ENCODE measurements at places on chromosomes 2 and 18.

GRCh38 chr2:74843899-74844298 lies 10.0 kb downstream of the HK2 start:
- DNase-seq = no peak

GRCh38 chr2:197124639-197125390 lies 185.8 kb downstream of the ANKRD44 start:
- no peak for DNase-seq

DNA sequence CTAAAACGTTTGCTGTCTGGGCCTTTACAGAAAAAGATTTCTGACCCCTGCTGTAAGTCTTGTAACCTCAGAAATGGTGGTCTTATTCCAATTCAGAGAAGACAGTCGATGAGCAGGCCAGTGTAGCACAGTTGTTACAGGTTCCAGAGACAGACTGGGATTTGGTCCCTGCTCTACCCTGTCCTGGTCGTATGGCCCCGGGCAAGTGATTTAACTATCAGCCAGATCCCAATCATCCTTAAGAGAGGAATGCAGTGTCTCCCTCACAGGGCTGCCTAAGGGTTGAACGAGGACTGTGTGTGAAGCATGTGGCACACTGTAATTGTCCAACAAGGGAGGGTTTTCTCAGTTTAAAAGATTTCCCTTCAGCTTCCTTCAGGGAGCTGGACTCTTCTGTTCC lies 47.2 kb downstream of the HK2 start:
- no peak for DNase-seq

GRCh38 chr2:160227293-160227915 lies 27.3 kb upstream of the ITGB6 start:
- no peak for DNase-seq

GRCh38 chr2:134195341-134195740 lies 58.5 kb upstream of the MGAT5 start:
- DNase-seq = no peak

DNA sequence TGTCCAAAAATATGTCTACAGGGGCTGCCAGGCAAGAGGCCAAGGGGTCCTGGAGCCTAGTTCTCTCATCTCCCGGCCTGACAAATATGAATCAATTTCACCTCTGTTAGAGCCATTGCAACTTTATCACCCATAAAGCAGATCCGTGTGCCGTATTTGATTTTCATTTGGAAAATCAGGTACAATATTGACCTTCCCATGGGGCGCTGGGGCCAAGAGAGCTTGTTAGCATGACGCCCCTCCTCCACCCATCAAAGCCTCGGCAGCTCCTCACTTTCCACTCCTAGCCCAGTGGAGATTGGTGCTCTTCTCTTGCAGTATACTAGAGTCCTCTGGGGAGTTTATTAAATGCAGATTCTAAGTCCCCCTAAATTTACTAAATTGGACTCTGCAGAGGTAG lies 96.8 kb downstream of the CAPN13 start:
- no peak for DNase-seq

- no peak for DNase-seq
Measured at GRCh38 chr18:56481751-56482150, 156.6 kb downstream of the TXNL1 start.

DNA sequence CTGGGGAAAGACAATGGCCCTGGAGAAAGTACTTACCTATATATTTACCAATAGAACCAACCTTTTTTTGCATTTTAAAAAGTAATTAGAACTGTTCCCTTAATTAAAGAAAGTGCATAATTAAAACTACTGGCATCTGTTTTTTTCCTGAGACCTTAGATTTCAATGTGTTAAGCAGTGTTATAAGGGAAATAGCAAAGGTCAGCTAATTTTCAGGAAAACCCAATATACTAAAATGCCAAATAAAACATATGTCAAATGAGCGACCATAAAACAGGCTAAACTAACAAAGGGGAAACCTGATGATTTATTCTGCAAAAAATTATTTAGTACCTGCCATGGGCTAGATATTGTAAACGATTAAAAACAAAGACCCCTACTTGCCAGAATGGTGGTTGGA lies 223.9 kb upstream of the SESTD1 start:
- DNase-seq = no peak

GRCh38 chr18:47574966-47575365 lies 323.5 kb upstream of the SKOR2 start:
- DNase-seq = no peak

DNA sequence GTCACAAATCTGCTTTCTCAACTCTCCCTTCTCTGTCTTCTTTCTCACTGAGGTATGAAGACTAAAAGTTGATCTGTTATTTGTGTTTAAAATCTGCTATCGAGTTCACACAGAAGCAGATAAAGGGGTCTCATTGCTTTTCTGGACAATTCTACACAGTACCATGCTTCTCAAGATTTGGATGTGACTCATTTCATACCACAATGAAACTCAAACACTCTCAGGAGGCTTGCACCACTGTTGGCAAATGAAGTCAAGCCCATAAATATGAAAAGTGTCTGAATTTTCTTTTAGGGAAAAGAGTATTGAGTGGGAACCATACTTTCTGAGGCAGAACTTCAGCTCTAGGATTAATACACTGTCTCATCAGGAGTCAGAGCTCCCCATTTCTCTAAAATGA lies 274.6 kb upstream of the CYRIA start:
- no peak for DNase-seq

GRCh38 chr2:64899081-64899865 lies 89.9 kb upstream of the SLC1A4 start:
- DNase-seq = no peak

All from stimulated activated CD8-positive, alpha-beta memory T cell treated with anti-CD3 and anti-CD28 coated beads, Interleukin-4, amount 100 ng/mL, for 4 hours (primary cell).